SJSA1 (cell line): ENCODE measurements at places on chromosomes 6 and 20. TPM values are rescaled to one million over a fixed set of nuclear protein-coding genes. Genes with fewer than 3 reads are reported as not detected.
A peak's percentile ranks its signal among the peaks of the same experiment; 100 is the strongest.

GRCh38 chr6:103826209-103826608, 1033.5 kb downstream of the HACE1 start:
- no peak for DNase-seq

DNA sequence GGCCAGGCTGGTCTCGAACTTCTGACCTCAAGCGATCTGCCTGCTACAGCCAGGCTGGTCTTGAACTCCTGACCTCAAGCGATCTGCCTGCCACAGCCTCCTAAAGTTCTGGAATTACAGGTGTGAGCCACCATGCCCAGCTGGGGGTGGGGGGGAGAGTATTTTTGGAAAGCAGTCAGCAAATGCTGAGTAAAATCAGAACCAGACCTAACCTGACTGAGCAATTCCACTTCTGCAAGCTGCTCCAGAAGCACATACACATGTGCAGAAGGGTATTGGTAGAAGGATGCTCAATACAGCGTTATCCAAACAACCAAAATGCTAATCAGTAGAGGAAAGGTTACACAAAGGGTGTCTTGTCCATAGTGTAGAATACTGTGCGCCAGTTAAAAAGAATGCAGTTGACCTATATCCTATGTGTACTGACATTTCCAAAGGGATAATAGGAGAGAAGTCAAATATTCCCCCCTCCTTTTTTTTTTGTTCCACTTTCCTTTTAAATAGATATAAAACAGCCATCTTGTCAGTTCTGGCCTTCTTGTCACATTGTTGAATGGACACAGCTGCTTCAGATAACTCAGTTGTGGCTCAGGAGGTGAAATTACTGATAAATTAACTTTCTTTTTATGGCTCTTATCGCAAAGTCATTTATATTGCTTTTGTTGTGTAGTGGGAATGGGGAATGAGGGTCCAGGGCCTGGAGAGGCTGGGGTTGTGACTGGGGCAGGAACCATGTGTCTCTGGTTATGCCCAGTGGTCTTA, 74.6 kb downstream of the DTD1 start:
- no peak for DNase-seq

Gene MRS2
- 26.6 and 29.4 TPM in 2 replicates for total RNA-seq

DNA sequence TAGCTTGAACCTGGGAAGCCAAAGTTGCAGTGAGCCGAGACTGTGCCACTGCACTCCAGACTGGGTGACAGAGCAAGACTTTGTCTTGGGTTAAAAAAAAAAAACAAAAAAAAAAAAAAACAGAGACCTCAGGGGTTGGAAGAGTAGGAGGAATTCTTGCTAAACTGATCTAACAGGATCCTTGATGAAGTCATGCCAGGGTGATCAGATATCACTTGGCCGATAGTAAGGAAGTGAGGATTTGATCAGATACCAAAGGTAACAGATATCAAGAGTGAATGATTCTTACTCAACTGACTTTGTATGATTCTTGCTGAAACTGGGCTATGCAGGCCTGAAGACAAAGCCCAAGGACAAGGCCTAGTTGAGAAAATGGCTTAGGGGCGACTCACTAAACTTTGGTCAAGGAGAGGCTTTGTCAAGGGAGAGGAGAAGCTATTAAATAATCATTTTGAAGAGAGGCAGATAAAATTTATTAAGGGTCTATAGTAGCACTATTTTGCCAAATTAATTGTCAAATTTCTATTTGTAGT, 624.7 kb downstream of the UTRN start:
- DNase-seq, result no peak

DNA sequence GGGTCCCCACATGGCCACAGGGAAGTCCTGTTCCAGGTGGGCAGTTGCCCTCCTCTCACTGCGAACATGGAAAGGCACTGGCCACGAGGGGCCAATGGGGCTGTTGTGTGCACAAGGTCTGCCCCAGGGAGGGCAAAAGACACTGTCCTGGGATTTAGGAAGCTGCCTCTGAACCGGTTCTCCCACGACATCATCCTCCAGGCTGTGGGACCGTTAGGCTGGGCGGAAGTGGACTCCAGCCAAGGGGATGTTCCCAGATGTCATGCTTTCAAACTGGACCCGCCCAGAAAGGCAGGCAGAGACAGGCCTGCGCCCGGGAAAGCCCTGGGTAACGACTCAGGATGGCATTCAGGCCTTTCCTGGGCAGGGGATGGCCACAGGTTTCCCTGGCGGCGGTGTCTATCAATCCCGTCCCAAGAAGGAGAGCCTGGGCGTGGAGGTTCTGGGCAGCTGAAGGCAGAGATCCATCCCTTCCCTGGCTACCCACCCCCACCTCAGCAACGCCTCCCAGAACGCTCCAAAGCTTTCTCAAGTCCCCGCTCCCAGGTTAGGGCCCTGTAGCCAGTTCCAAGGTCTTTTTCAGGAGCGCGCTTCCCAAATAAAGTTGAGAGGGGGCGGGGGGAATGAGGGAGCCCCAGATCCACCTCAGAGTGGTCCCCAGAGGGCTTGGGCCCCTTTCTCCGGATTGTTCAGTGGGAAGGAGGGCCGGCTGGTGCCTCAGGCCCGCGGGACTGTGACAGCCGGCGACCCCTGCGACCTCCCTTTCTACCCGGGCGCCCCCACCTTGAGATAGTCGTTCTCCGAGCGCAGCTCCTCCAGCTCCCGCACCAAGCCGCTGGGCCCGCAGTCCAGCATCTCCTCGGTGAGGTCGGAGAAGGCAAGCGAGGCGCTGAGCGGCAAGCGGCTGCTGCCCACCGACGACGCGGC, 13.8 kb upstream of the TLDC2 start:
- peak; percentile 94 for DNase-seq

GRCh38 chr20:54040531-54040930, 29.9 kb downstream of the BCAS1 start:
- DNase-seq, result no peak

Gene RGS17
- 0.37 and 1.3 TPM in 2 replicates for total RNA-seq

GRCh38 chr20:17281478-17281877, 54.6 kb downstream of the PCSK2 start:
- DNase-seq, result no peak

DNA sequence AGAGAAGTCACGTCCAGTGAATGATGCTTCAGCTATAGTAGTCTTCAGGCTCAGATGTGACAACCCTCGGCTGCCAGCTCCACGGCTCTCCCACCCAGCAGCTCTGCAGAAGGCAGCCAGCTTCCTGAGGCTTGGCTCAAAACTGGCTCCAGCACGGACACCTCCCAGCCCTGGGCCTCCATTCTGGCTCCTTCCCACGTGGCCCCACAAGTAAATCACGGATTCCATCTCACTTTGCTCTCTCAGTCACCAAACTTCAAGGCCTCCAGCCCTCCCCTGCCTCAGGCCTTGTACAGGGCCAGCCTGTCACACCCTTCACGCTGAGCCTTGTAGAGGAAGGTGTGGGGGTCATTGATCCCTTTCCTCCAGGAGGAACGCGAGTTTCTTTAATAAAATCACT, 55.8 kb downstream of the GTF2H5 start:
- no peak for DNase-seq

DNA sequence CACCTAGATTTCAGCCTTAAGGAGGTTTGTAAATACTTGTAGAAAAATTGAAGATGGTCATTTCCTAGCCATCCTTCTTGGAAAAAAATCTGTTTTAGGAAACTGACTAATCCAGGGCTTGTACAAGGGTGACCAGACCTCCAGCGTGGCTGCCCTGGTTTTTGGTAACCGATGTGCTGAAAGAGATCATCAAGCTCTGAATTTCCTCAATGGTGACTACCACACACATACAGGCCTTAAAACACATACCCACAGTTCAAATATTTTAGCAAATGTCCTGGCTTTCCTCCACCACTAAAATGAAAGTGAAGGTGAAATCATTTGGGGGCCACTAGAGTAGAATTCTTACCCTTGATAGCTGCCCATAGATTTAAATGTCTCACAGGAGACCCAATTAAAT, 215.3 kb upstream of the SUPT3H start:
- DNase-seq, result peak; percentile 67

GRCh38 chr6:53616450-53617357, 48.9 kb downstream of the KLHL31 start:
- DNase-seq, result no peak

GRCh38 chr20:57267158-57267821, 849 bp upstream of the BMP7 start:
- no peak for DNase-seq
